Liver (tissue), 10 donors: ENCODE measurements at places on chromosomes 16 and 17. TPM values are rescaled to one million over a fixed set of nuclear protein-coding genes. Genes with fewer than 3 reads are reported as not detected.
A peak's percentile ranks its signal among the peaks of the same experiment; 100 is the strongest.

NEUROD2 gene
- not detected for polyA plus RNA-seq

MT1A gene
- polyA plus RNA-seq, result 511 TPM

SRCAP gene
- 8.7 TPM for polyA plus RNA-seq

SOCS1 gene
- polyA plus RNA-seq, result 2.5 TPM

MAPT gene
- 0.38 TPM for polyA plus RNA-seq

NPB gene
- 0.15 TPM for polyA plus RNA-seq

RBFOX1 gene
- not detected for polyA plus RNA-seq

CTF1 gene
- polyA plus RNA-seq, result 0.19 TPM

ALDH3A2 gene
- 63.3 TPM for polyA plus RNA-seq

ZFP90 gene
- polyA plus RNA-seq, result 2.1 TPM

DNA sequence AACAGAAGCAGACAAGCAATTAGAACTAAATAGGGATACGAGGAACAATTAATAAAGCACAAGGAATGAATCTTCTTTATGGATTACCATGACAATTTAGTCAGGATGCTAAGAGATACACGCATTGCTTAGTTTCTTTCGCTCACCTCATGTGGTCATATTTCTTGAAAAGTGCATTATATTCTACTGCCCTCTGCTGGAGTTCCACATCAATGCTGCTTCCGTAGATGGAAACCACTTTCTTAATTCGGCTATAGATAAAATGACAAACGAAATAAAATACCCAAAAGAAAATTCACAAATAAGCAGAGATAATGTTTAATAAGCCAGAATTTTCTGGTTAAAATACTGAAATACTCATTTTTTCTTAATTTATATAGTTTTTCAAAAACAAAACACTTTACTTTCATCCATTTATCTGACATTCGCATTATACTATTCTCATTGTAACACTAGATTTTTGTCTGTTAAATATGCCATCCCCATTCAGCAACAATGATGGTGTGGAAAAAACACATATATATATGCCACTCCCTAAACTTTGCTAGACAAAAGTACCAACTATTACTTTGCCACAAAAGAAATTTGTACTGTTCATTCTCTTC, 22.0 kb upstream of the PHLPP2 start:
- no peak for DNase-seq

DNA sequence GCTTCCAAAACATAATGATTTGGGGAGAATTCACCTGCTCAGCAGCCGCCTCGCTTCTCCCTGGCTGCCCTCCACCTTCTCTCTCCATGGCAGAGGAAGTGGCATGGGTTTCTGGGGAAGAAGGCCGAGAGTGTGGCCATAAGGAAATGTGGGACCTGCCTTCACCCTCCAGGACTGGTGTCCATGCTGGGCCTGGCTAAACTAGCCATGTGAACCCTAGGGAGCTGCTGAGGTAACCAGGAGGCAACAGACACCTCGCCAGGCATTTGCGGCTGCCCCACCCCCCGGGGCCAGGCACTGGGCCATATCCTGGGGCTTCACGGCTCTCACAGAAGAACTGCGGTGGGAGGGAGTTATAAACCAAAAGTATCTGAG, 9.9 kb upstream of the CMTM4 start:
- no peak for DNase-seq

- DNase-seq, result no peak
These were observed 12.1 kb downstream of the NHERF1 start for GRCh38 chr17:74760404-74761105.

GRCh38 chr17:13485327-13485726, 116.4 kb downstream of the HS3ST3A1 start:
- no peak for DNase-seq

DNA sequence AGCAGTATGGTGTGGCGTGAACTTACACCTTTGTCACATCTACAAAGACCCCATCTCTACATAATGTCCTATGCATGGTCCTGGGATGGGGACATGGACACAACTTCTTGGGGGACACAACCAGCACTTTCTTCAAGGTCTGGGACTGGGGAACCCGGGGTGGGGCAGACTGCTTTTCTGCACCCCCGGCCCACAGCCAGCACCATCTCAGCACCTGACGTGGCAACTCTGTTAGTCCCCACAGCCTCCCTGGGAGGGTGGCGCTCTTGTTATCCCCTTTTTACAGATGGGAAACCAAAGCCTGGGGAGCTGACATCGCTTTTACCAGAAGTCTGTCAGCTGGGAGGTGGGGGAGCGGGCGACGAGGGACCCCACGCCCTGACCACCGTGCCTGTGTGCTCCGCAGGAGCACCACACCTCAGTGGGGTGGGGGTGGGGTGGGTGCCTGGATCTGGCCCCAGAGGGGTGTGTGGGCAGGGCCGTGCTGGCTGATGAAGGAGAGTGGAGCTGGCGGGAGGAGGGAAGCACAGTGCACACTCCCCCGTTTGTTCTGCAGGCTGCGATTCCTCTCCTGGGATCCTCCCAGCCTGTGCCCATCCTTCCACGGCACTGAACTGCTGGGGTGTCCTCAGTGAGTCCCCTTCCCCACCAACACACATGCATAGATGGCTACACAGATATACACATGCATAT, 115.4 kb upstream of the GSE1 start:
- no peak for DNase-seq

DNA sequence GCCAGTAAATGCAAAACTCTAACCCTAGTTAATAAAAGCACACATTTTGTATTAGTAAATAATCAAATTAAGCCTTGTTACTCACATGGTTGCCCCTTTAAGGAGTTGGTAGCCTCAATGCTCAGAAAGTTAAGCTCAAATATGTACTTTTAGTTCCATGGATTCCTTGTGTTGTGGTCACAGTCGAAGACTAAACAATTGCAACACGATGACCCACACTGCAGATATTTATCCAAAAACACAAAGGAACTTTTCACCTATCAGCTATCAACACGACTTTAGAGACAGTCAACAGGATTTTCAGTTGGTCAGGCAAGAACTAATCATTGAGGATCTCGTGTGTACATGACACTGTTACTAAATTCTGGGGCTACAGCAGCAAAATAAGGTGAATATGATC, 47.4 kb upstream of the NUDT7 start:
- DNase-seq, result no peak

- no peak for DNase-seq
These were observed 115.6 kb downstream of the CCDC182 start for GRCh38 chr17:57629470-57629869.

- no peak for DNase-seq
These were observed 13.9 kb upstream of the STAT3 start for GRCh38 chr17:42402117-42402516.

GRCh38 chr16:35565626-35566025, 2106.2 kb downstream of the TP53TG3F start:
- DNase-seq, result no peak

- DNase-seq, result no peak
These were observed 938.2 kb upstream of the CDH8 start for GRCh38 chr16:62974424-62974823.

DNA sequence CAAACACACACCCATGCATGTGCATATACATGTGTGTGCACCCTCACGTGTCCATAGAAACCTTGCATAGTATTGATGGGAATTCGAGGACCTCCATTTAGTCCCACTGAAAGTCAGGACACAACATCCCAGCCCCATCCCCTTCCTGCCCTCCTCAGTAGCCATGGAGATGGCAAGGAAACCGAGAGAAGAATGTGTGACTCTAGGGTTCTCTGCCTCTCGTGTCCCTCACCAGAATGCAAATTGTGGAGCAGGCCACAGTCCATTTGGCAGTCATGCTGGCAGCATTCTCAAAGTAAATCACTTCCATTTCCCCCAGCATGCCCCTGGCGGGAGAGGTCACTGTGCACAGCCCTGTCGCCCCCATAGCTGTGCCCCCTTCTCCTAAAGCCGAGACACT, 141.1 kb downstream of the MSI2 start:
- no peak for DNase-seq

GRCh38 chr16:73887911-73888310, 408.7 kb upstream of the PSMD7 start:
- DNase-seq, result no peak

DNA sequence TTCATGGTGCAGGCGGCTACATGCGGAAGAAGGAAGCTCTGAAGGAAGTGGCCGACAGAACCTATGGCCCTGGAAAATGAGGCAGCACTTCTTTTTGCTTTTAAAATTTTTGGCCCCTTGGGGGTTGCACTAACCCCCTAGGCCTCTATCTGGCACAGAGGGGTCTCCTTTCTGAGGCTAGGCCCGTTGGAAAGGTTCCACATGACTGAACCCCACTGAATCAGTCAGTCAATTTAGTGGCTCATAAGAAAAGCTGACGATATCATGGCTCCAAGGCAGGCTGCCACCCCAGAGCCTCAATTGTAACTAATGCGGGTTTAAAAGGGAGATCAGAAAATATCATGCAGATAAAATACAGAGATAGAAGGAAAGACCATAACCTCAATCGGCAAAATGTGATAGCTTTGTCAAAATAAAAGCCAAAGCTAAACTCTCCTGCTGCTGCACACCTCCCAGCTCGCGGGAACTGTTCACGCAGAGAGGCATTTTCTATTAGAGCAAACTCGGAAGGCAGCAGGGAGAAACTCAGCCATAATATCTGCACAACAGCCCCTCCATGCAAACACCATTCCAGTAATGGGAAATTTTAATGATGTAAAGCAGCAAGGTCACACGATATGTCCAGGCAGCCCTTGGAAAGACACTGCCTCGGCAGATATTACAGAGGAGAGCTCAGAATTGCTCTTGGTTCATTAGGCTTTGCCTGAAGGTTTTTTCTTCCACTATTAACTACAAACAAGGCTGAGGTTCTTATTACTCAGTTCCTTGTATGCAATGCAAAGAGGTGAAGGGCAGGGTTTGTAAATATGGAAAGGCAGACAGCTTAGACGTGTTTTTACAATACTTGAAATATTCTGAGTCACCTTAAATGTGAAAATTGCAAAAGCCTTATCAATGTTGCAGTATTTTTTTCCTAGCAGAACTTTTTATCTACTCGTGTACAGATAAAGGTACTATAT, 200.4 kb upstream of the PMFBP1 start:
- no peak for DNase-seq

DNA sequence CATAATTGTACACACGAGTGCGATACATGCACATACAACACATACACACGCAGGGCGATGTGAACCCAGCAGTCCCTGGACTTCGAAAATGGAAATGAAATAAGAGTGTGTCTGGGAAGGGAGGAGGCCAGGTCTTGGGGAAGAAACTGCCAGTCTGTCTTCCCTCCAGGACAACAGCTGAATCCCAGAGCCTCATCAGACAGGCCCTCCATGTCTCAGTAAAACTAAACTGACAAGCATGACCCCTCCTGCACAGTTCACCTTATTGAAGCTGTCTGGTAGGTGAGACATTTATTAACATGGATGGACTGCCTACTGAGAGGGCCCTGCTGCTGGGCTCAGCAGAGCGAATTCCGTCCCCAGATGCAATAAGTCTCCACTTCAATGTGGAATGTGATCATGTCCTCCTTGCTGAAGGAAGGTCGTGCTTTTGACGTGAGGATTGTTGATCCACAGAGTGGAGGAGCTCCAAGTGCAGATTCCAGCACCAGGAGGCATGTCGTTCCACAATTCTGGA, 117.4 kb downstream of the SOX9 start:
- no peak for DNase-seq

- no peak for DNase-seq
These were observed 259.9 kb upstream of the RPL38 start for GRCh38 chr17:73943416-73944110.

DNA sequence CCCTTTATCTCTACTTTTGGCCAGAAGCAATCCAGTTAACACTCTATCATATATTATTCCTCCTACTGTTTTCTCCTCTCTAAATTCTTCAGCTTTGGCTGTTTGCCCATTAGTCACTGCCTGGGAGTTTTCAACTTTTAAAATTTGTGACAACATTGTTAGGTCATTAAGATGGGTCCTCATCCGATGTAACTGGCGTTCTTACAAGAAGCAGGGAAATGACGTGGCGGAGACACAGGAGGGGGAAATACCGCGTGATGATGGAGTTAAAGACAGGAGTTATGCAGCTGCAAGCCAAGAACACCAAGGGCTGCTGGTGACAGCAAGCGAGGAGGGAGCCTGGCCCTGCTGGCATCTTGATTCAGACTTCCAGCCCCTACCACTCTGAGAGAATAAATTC, 34.8 kb upstream of the CPHXL start:
- DNase-seq, result no peak

DNA sequence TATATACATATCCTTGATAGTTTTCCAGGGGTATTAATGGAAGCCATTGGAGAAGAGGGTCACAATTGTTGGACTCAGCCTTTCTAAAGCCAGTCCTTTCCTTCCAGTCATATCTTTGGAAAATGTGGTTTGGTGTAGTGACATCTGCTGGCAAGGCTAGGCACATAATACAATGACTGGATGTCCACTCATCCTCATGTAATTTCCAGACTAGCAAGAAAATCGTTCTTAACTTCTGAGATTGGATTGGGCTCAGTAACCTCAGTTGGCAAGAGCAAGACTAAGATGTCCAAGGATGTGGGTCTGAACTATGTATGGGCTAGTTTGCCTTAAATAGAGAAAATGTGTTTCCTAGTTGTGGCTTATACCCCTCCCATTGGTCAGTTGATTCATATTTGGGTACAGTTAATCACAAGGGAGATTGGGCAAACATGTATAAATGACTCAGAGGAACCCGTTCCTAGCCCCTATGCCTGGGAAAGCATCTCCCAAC, 8.7 kb upstream of the KAT7 start:
- DNase-seq, result no peak

DNA sequence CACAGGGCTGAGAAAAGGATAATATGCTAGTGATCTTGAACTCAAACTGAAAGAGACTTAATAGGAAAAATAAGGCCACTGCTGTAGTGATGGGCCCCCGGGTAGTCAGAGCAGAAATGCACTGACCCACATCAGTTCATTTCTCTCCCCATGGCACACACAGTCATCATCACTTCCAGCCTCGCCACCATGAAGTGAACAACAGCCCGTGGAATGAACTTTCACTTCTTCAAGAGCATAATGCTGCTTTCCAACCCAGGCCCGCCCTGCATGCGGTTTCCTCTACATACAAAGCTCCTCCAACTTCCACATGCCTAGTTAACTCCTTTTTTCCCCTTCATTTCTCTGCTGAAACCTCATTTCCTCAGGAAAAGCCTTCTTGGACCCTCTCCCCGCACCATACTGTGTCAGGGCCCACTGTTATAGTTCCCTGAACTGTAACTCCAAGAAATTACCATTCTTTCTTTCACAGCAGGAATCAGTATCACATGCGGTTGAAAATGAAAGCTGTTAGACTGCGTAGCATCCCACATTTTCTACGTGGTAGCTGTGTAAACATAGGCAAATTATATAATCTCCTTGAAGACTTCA, 65.8 kb upstream of the SMIM36 start:
- no peak for DNase-seq

- no peak for DNase-seq
These were observed 45.4 kb downstream of the CLEC19A start for GRCh38 chr16:19330841-19331397.

- DNase-seq, result no peak
These were observed 1002.3 kb downstream of the KCNJ18 start for GRCh38 chr17:22694362-22695227.

GRCh38 chr16:11207646-11208045, 48.4 kb downstream of the SOCS1 start:
- DNase-seq, result no peak

GRCh38 chr17:75267411-75268232, 3.4 kb downstream of the MIF4GD start:
- DNase-seq, result peak; percentile 44

- no peak for DNase-seq
These were observed 21.4 kb downstream of the PIEZO1 start for GRCh38 chr16:88763502-88764053.
